ENCODE measurements at places on chromosomes 5 and 9. TPM values are rescaled to one million over a fixed set of nuclear protein-coding genes. Genes with fewer than 3 reads are reported as not detected.

ANKRD33B gene
- 1.6 TPM for total RNA-seq

DNA sequence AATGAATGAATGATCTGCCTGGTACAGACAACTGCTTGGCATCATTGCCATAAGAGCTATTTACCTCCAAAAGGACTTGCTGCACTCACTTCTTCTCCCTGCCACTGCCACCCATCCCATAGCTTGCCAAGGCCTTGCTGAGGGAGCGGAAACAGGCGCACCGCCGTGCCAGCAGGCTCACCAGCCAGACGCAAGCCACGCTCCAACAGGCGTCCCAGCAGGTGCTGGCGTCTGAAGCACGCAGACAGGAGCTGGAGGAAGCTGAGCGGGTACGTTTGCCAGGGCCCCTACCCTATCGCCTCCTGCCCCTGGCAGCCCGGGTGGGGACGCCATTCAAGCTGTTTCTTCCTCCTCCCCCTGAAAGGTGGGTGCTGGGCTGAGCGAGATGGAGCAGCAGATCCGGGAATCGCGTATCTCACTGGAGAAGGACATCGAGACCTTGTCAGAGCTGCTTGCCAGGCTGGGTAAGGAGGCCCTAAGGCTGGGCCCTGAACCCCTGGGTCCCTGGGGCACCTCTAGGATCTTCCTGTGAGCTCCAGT, 8.9 kb upstream of the AIF1L start:
- DNase-seq, result no peak

- no peak for DNase-seq
These were observed 202.9 kb downstream of the SYK start for GRCh38 chr9:91004484-91004883.

ARID3C gene
- 0.82 TPM for total RNA-seq

DNA sequence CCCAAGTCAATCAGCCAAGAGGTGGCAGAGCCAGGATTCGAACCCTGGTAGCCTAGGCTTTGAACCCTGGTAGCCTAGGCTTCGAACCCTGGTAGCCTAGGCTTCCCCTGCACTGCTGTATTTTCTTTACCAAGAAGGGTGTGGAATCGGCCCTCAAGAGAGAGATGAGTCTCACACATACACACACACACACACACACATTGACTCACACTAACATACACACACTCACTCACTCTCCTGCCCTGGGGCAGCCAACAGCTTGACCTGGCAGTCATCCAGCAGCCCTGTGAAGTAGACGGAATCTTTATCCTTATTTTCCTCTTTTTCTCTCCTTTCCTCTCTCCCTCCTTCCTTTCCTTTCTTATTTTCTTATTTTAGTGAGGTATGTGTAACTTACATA, 55.4 kb upstream of the RPL26L1 start:
- DNase-seq, result no peak

DNA sequence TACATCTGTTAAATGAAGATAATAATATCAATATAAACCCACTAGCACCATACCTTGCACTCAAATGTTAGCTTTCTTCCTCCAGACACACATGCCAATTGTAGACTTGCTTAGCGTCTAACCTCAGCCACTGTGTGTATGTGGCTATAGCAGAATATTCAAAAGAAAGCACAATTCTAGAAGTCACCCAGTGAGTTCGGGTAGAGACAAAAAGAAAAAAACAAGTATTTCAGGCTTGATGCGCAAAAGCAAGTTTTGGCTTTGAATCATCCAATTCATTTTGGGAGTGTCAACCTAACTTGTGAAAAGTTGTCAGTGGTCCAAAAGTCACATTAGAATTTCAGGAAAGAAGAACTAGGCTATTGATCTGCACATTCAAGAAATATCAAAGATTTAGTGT, 167.4 kb downstream of the PRELID2 start:
- DNase-seq, result no peak

DNA sequence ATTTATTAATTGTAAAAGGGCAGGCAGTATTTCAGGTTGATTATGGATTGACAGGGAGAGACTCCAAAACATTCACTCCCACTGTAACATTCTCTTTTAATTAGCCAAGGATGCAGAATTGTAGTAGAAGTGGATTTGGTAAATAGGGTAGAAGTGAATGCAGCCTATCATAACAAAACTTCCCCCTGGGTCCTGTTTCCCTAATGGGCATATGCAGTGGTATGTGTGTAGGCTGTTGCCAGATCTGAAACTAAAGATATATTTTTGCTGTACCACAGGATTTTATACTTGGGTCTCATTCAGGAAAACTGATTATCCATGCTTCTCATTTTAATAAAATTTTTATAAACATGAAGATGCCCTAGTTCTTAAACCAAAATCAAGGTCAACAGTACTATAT, 351.2 kb downstream of the KDM4C start:
- DNase-seq, result no peak

- DNase-seq, result no peak
These were observed 1672.0 kb upstream of the CDH9 start for GRCh38 chr5:28710360-28710759.

- DNase-seq, result no peak
These were observed 383.9 kb downstream of the TLR4 start for GRCh38 chr9:118088090-118088489.

- DNase-seq, result no peak
These were observed 61.6 kb upstream of the GNE start for GRCh38 chr9:36319806-36320205.

DNA sequence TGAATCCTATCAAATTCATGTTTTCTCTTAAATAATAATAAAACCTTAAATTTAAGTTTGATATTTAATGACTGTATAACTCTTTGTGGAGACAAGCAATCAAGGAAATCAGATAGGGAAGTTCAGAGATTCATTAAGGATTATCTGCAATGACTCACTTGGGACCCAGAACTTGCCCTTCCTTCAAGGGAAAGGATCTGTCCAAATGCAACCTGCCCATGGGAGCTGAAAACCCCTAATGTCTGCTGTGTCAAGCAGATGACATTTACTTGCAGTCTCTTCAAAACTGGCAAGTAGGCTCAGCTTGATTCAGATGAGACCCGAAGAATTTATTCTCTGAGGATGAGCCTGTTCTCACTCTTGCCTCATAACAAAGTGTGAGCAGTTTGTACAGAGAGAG, 1577.6 kb downstream of the EFNA5 start:
- DNase-seq, result no peak

DNA sequence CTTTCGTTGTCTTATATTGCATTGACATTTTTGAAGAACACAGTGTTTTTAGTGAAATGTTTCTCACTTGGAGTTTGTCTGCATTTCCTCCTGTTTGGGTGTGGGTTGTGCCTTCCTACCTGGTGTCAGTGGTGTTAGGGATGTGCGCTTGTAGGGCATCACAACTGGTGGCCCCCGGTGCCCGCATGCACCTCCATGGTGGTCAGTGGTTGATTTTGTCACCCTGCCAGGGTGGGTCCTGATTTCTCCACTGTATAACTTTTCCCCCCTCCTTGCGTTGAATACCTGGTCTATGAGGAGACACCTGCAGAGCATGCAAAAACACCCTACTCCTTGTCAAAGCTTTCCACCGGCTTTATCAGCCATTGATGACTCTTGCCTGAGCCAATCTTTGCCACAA, 132.9 kb downstream of the BARX1 start:
- peak; percentile 1 for DNase-seq

SPINK4 gene
- not detected for total RNA-seq

GALNT12 gene
- 0.82 TPM for total RNA-seq

FKBP15 gene
- total RNA-seq, result 9.8 TPM

DNA sequence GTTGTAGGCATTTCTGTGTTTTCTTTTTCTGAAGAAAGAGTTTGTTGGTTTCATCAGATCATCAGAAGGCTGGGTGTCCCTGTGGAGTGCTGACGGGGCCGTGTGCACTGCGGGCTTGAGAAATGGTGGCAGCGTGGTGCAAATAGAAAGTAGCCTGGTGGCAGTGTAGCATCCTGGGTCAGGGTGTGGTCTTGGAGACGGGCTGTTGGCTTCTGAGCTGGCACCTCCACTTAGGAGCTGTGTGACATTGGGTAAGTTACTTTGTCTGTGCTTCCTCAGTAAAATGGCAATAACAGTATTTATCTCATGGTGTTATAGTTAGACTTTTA, 10.0 kb upstream of the NDST1 start:
- no peak for DNase-seq

DNA sequence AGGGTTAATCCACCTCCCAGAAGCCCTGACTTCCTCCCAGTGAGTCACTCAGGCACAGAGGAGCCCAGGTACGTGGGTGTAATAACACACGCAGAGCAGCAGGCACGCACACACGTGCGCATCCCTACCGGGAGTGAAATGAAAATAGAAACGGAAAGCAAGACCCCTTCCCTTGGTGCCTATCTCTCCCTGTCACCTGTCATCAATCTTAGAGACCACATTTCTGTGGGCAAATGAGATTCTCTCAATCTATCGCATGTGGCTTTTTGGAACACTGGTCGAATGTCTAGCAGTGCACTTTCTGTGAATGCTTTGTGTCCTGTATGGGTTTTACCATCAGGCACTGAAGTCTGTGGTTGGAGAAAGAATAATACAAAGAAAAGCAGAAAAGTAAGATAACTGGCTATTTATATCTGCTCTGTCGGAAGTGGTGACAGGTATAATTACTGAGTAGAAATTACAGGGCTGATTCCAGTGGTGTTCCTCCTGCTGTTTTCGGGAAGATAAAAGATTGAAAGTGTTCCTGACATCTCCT, 137.7 kb upstream of the GRIA1 start:
- DNase-seq, result peak; percentile 3

DNA sequence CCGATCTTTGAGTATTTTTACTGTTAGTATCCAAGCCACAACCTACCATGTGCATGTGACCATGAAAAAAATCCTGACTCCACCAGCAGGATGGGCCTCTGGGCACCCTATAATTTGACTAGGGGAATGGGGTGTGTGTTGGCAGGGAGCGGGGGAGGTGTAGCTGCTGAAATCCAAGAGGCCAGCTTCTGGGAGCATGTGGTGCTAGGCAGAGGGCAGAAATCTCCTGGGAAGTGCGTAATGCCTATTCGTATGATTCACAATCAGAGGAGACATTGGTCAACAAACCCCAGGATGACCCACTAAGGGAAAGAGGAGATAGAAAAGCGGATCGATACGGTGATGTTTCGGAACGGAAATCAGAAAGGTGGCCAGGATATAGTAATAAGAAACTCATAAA, 149.9 kb downstream of the ARSB start:
- no peak for DNase-seq

DNA sequence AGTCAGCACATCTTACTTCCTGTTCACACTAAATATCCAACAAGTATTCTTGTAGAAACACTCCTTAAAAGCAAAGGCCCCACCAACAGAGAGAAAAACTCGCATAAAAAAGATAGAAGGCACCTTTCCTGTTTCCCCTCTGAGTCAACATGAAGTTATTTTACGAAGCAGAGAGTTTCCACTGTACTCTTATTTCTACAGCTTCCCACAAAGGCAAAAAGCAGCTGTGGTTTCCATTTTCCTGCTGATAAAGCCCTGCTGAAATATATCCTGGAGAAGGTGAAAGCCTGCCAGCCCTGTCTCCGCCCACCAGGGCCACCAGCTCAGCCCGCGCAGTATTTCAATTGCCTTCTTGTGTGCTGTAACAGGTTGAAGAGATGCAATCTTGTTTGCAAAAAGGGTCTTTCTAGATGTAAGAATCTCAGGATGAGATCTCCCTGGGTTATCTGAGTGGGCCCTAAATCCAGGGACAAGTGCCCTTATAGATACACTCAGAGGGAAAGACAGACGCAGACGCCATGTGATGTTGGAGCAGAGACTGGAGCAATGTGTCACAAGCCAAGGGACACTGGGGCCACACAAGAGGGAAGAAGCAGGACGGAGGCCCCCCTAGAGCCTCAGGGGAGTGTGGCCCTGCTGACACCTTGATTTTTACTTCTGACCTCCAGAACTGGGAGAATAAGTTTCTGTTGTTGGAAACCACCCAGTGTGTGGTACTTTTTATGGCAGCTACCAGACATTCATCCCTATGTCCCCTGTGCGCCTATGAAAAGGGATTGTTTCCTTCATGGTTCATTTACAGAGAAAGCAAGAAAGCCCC, 19.9 kb downstream of the SEMA4D start:
- no peak for DNase-seq

SLC46A2 gene
- not detected for total RNA-seq

DNA sequence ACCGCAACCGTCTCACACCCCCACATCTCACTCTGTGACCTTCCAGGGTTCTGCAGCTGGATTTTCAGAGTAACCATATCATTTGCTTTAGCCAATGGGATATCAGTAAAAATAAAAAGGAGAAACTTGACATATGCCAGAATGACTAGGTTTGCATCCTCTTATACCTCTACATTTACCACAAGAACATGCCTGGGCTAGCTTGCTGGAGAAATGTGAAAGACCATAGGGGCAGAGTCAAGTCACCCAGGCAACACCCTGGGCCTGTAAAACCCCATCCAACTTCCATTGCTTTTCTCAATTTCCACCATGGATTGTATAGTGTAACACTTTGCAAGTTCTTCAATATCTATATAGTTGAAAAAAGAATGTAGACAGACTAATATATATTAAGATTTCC, 731.1 kb downstream of the PTPRD start:
- DNase-seq, result no peak

- DNase-seq, result no peak
These were observed 10.5 kb downstream of the LHX6 start for GRCh38 chr9:122218071-122218934.

- no peak for DNase-seq
These were observed 918.3 kb downstream of the DTWD2 start for GRCh38 chr5:118070041-118070440.

DNA sequence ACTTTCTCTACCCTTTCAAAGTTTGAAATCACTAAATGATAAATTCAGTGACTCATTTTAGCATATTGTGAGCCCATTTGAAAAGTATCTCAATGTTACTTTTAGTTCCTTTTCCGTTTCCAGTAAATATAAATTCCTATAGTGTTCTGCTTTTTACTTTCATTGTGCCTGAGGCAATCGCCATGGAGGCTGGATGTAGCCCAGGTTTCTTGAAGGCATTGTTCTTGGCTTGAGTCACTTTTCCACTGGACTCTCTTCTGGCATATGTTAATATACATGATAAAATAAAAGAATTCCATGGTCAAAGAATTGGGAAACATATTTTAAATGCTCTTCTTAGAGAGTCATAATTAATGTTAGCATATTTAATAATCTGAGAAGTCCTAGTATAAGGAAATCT, 327.0 kb downstream of the IZUMO3 start:
- DNase-seq, result no peak

DNA sequence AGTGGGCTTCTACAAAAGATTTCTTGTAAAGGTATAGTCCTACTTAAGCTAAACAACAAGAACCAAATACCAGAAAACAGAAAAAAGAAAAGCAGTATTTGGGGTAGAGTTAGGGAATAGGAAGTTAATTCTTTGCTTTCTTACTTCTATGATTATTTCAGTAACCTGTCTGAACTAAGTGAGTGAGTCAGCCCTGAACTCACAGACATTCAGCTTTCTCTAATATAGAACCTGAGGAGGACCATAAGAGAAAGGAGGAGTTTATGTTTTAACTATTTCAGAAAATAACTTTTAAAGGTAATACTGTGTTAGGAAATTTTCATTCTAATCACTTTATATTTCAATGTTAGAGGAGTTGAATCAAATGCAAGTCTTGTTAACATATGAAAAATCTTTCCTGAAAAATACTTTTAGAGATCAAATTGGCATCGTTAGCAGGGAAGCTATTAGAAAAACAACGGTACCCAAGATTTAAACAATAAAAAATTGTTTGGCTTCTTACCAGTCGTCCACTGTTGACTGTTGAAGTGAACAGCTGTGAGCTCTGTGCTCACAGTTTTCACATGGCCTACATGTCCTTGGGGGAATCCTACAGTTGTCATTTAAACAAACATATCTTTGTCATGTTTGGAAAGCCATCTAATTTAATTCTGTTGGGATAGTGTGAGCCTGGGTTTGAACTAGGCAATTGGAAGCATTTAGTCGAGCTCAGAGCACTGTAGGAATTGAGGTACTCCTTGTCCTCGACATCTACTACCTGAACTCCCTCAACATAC, 19.9 kb upstream of the ZFAND5 start:
- DNase-seq, result no peak

LRRC19 gene
- not detected for total RNA-seq

Measured in frontal cortex (tissue), 4 donors.